ENCODE measurements at places on chromosomes 4 and X. TPM values are rescaled to one million over a fixed set of nuclear protein-coding genes. Genes with fewer than 3 reads are reported as not detected.

Gene CT45A5
- not detected for total RNA-seq

Gene SLC25A14
- 18.5 TPM for total RNA-seq

Gene SPANXC
- total RNA-seq, result not detected

Gene CACNA1F
- 0.05 TPM for total RNA-seq

Gene C4orf50
- 0.02 TPM for total RNA-seq

Gene DMD
- total RNA-seq, result 9.7 TPM

Gene GYPB
- total RNA-seq, result not detected

Gene GABRE
- total RNA-seq, result 0.44 TPM

Gene NUP62CL
- total RNA-seq, result 6.1 TPM

Gene HSFX4
- not detected for total RNA-seq

Gene CFAP47
- total RNA-seq, result 0.75 TPM
